ENCODE measurements at places on chromosomes 11 and 22. TPM values are rescaled to one million over a fixed set of nuclear protein-coding genes. Genes with fewer than 3 reads are reported as not detected.

Gene LRRC75B
- total RNA-seq = 33.5 TPM

Gene GP1BB
- 4.9 TPM for total RNA-seq

Gene EFEMP2
- 85.5 TPM for total RNA-seq

Gene SYT7
- total RNA-seq = 1.8 TPM

Gene ACR
- total RNA-seq = not detected

Gene ASCL2
- total RNA-seq = 0.66 TPM

Gene C1QTNF4
- total RNA-seq = 7.2 TPM

Gene CCDC34
- 7.9 TPM for total RNA-seq

Gene C11orf42
- total RNA-seq = not detected
